ENCODE measurements at places on chromosomes 16 and 17. TPM values are rescaled to one million over a fixed set of nuclear protein-coding genes. Genes with fewer than 3 reads are reported as not detected.

Gene GAS2L2
- not detected for total RNA-seq

Gene DCTN5
- total RNA-seq: 57.8 TPM

Gene CCL17
- not detected for total RNA-seq

- H3K27me3 ChIP-seq: no peaks in the 10 kb centered on the region
- no peak overlapping the region for H3K4me3 ChIP-seq
- DNase-seq: no peak
- H3K27ac ChIP-seq: peak overlapping the region; percentile 66
These were observed 62.4 kb downstream of the STX8 start for GRCh38 chr17:9513266-9513665.

GRCh38 chr16:72989579-72990551 is 58.1 kb downstream of the ZFHX3 start:
- peaks cover 37% of the 10 kb centered on the region for H3K4me1 ChIP-seq
- H3K27ac ChIP-seq: peak overlapping the region; percentile 67
- H3K27me3 ChIP-seq: no peaks in the 10 kb centered on the region
- DNase-seq: peak; percentile 73
- H3K4me3 ChIP-seq: peak overlapping the region; percentile 4

GRCh38 chr16:50505714-50506542 is 42.3 kb upstream of the NKD1 start:
- no peak for DNase-seq
- no peak overlapping the region for H3K4me3 ChIP-seq

DNA sequence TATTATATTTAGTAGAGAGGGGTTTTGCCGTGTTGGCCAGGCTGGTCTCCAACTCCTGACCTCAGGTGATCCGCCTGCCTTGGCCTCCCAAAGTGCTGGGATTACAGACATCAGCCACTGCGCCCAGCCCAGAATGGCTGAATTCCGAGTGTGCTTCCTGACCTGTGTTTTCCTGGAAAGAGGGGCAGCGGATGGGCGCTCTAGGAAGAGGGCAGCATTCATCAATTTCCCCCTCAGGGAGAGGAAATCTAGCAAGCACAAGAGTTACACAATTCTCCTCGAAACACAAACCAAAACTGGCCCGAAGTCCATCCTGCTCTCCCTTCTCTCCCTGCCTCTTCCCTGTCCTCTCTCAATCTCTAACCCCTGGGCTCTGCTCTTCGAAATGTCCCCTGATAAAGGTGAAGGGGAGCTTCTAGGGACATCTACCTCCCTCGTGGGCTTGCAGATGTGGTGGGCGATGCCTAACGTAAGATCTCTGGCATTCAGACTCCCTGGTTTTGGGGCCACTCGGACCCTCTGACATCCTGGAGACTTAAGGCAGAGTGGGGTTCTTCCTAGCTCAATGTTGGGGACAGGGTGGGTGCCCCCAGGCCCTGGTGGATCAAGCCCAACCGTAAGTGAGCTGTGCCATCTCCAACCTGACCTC is 1.0 kb downstream of the IL27 start:
- no peak overlapping the region for H3K4me3 ChIP-seq
- peaks cover 4% of the 10 kb centered on the region for H3K27me3 ChIP-seq
- no peak overlapping the region for H3K27ac ChIP-seq

DNA sequence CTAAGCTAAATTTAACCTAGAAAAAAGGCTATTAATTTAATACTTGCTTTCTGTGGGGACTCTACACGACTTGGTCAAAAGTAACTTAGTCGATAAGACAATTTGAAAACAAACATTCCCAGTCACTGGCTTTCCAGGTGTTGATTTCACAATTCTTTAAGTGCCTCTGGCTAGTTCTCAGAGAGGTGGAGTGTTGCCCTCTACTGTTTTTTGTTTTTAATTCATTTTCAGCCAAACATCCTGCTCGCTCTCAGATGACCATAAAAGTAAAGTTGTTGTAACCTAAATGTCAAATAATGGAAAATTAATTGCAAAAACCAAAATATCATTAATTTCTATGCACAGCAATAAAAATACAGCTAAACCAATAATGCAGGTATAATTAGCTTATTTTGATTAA is 107.1 kb downstream of the MYO1D start:
- no peaks in the 10 kb centered on the region for H3K36me3 ChIP-seq
- H3K27ac ChIP-seq: no peak overlapping the region
- no peaks in the 10 kb centered on the region for H3K4me1 ChIP-seq
- H3K27me3 ChIP-seq: no peaks in the 10 kb centered on the region

DNA sequence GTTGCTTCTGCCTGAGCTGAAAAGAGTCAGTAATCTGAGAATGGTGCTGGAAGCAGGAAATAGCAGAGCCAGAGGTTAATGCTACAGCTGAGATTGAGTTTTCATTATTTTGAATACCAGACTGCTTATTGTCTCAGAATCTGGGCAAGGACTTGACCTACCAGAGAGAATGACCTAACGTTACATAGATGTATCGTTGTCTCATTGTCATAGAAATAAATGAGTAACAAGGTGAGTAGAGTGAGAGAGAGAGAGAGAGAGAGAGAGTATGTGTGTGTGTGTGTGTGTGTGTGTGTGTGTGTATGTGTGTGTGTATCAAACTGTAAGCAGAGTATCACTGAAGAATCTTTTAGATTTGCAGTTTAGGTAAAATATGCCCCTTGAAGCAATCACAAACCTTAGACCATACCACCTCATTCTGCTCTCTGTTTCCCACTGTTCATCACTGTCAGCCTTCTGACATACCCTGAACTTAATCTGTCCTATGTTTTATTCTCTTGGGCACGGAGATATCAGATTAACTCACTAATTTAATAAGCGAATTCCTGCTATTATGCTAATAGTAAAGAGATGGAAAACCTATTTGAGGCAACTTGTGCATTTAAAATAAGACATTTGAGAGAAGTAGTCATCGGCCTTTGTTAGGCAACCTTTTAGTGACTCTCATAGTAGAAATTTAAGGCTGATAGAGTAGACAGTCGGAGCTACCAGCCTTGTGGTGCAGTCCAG is 87.8 kb downstream of the CYB561 start:
- peaks cover 30% of the 10 kb centered on the region for H3K4me1 ChIP-seq
- no peaks in the 10 kb centered on the region for H3K27me3 ChIP-seq
- peaks cover 11% of the 10 kb centered on the region for H3K36me3 ChIP-seq
- peak overlapping the region; percentile 4 for H3K27ac ChIP-seq

- no peaks in the 10 kb centered on the region for H3K36me3 ChIP-seq
- peaks cover 20% of the 10 kb centered on the region for H3K4me1 ChIP-seq
- no peak overlapping the region for H3K4me3 ChIP-seq
- DNase-seq: no peak
These were observed 22.0 kb upstream of the USP10 start for GRCh38 chr16:84677849-84678248.

DNA sequence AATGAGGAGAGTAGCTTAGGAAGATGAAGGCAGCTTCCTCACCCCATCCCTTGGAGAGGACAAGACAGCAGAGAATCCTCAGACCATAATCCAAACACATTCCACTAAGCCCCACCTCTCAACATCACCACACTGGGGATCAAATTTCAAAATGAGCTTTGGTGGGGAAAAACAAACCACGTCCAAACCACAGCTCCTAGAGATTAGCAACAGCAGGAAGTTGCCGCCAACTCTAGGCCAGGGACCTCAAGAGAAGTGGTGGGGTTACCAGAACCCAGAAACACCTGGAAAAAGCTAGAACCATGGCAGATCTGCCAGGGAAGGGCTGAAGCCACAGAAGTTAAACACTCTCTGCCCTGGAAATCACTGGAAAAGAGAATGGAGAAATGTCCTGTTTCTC is 571.6 kb downstream of the HS3ST4 start:
- H3K36me3 ChIP-seq: no peaks in the 10 kb centered on the region
- no peaks in the 10 kb centered on the region for H3K4me1 ChIP-seq
- no peak for DNase-seq
- H3K27me3 ChIP-seq: no peaks in the 10 kb centered on the region
- H3K27ac ChIP-seq: no peak overlapping the region

DNA sequence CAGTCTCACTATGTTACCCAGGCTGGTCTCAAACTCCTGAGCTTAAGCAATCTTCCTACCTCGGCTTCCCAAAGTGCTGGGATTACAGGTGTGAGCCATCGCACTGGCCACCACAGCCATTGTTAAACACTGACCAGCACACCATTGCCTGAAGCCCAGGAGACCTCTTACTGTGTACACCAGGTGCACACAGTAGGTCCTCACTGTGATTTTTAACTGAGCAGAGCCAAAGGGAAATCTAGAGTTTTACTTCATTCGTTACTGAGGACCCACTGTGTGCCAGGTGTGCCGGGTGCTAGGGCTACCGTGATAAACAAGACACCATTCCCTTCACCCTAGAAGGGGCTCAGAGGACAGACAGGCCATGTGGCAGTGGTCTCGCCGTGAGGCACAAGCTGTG is 4.2 kb downstream of the ITGB4 start:
- peaks cover 12% of the 10 kb centered on the region for H3K4me1 ChIP-seq
- no peaks in the 10 kb centered on the region for H3K36me3 ChIP-seq
- H3K27ac ChIP-seq: no peak overlapping the region
- no peak for DNase-seq

GRCh38 chr17:77011173-77012011 is 129.4 kb upstream of the SEC14L1 start:
- no peaks in the 10 kb centered on the region for H3K27me3 ChIP-seq
- no peak overlapping the region for H3K4me3 ChIP-seq
- H3K27ac ChIP-seq: no peak overlapping the region
- no peaks in the 10 kb centered on the region for H3K4me1 ChIP-seq
- no peaks in the 10 kb centered on the region for H3K36me3 ChIP-seq

- H3K4me3 ChIP-seq: peak overlapping the region; percentile 78
- no peaks in the 10 kb centered on the region for H3K36me3 ChIP-seq
- H3K4me1 ChIP-seq: peaks cover 65% of the 10 kb centered on the region
- no peak for DNase-seq
These were observed 9.0 kb upstream of the ZFHX3 start for GRCh38 chr16:73056921-73057290.

- peak; percentile 3 for DNase-seq
- no peaks in the 10 kb centered on the region for H3K4me1 ChIP-seq
- peaks cover 14% of the 10 kb centered on the region for H3K27me3 ChIP-seq
- no peak overlapping the region for H3K27ac ChIP-seq
These were observed 256.4 kb upstream of the IRX3 start for GRCh38 chr16:54542805-54543505.

GRCh38 chr17:82004517-82005455 is 17.9 kb downstream of the CENPX start:
- H3K27me3 ChIP-seq: no peaks in the 10 kb centered on the region
- peak overlapping the region; percentile 63 for H3K27ac ChIP-seq
- H3K4me3 ChIP-seq: no peak overlapping the region
- no peaks in the 10 kb centered on the region for H3K36me3 ChIP-seq
- DNase-seq: no peak
- H3K4me1 ChIP-seq: peaks cover 57% of the 10 kb centered on the region

DNA sequence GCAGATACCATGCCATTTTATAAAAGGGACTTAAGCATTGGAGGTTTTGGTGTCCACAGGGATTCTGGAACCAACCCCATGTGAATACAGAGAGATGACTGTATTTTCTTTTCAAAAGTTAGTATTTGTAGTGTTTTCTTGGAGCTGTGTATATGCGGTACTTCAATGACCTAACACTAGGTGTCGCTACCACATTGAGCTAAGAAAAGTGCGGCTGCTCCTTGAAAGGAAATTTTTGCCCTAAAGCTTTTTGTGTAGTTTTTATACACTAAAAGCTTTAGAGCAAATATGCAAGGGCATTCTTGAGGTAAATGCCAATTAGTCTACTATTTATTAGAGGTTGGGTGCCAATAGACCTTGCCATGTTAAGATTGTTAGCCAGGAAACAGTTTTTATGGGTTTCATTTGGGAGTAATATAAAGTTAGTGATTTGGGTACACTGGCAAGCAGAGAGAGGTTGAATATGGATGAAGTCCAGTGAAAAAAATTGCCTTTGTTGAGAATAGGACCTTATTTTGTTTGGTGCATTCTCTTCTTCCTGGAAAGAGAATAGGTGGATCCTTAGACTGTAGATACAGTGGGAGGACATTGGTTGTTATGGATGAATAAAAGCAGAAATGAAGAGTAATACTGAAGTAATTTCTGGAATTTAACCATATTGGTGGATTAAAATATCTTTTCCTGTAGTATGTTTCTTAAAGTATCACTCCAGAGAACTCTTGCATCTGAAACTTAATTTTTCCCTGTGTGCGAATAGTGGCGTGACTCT is 43.3 kb downstream of the BCAS3 start:
- H3K4me3 ChIP-seq: no peak overlapping the region
- DNase-seq: peak; percentile 56
- no peak overlapping the region for H3K27ac ChIP-seq
- no peaks in the 10 kb centered on the region for H3K36me3 ChIP-seq
- H3K4me1 ChIP-seq: no peaks in the 10 kb centered on the region
- no peaks in the 10 kb centered on the region for H3K27me3 ChIP-seq

GRCh38 chr16:83296505-83296904 is 511.3 kb upstream of the HSBP1 start:
- no peak overlapping the region for H3K27ac ChIP-seq
- no peaks in the 10 kb centered on the region for H3K36me3 ChIP-seq
- H3K4me3 ChIP-seq: no peak overlapping the region
- no peaks in the 10 kb centered on the region for H3K4me1 ChIP-seq
- no peak for DNase-seq
- no peaks in the 10 kb centered on the region for H3K27me3 ChIP-seq

- no peak overlapping the region for H3K4me3 ChIP-seq
- H3K27ac ChIP-seq: peak overlapping the region; percentile 77
- H3K36me3 ChIP-seq: no peaks in the 10 kb centered on the region
- no peaks in the 10 kb centered on the region for H3K27me3 ChIP-seq
- DNase-seq: peak; percentile 79
These were observed 115.5 kb upstream of the TBX2 start for GRCh38 chr17:61284174-61284573.

- H3K4me3 ChIP-seq: no peak overlapping the region
- no peak overlapping the region for H3K27ac ChIP-seq
- H3K36me3 ChIP-seq: no peaks in the 10 kb centered on the region
- H3K27me3 ChIP-seq: no peaks in the 10 kb centered on the region
- no peak for DNase-seq
These were observed 13.1 kb downstream of the SOST start for GRCh38 chr17:43745541-43745940.

DNA sequence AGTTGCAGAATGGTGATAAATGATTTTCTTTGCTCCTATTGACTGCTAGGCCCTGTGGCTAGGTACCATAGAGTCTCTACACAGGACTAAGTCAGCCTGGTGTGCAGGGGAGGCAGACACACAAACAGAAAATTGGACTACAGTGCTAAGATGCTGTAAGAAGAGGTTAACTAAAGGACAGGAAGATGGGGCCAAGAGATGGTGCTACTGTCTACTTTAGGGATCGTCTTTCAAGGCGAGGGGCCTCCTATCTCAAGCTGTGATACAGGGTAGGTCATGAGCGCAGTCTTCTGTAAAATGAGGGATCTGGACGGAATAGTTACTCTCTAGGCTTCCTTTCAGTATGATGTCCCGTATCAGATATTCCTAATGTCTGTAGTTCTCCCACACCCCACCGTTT is 817 bp downstream of the NME1 start:
- H3K27me3 ChIP-seq: no peaks in the 10 kb centered on the region
- DNase-seq: no peak
- no peak overlapping the region for H3K27ac ChIP-seq
